Endothelial cell (in vitro differentiated cells): ENCODE measurements at places on chromosomes 13 and 19.

DNA sequence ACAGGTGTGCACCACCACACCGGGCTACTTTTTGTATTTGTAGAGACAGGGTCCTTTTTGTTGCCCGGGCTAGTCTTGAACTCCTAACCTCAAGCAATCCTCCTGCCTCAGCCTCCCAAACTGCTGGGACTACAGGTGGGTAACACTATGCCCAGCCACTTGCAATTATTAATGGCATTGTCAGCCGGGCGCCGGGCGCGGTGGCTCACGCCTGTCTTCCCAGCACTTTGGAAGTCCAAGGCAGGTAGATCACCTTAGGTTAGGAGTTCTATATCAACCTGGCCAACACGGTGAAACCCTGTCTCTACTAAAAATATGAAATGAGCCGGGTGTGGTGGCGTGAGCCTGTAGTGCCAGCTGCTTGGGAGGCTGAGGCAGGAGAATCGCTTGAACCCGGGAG lies 2.7 kb upstream of the MEX3D start:
- DNase-seq, result no peak

DNA sequence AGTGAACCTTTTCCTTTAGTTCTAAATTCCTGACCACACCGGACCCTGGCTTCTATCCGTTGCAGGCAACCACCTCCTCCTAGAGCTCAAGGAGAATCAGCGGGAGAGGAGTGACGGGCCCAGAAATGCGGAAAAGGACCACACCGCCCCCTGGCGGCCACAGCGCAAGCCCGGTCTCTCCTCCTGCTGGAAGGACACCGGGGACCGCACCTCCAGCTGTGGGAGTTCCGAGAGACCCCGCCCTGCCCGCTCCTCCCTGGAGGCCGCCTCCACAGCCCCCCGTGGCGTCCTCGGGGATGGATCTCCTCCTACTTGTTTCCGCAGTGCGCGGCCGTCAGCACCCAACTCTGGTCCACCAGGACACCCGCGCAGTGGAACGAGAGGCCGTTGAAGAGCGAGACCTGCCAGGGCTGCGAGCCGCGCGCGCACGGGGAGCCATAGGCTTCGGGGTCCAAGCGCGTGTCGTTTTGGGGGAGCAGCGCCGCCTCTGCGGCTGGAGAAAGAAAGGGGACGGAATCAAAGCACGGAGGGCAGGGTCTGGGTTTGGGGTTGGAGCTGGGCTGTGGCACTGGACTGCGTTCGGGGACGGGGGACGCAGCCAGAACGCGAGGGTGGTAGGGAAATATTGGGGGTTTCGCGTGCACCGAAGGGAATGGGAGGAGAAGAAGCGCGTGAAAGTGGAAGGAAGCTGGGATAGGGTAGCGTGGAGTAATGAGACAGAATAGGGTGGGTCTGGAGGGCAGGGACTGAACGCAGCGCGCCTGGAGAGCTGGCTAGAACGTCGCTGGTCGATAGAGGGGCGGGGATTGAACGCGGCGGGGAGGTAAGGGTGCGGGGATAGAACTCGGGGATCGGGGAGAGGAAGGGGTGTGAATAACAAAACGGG lies 2.5 kb downstream of the KLK10 start:
- DNase-seq, result peak; percentile 86

GRCh38 chr13:25241007-25241406 lies 46.3 kb downstream of the MTMR6 start:
- DNase-seq, result no peak

DNA sequence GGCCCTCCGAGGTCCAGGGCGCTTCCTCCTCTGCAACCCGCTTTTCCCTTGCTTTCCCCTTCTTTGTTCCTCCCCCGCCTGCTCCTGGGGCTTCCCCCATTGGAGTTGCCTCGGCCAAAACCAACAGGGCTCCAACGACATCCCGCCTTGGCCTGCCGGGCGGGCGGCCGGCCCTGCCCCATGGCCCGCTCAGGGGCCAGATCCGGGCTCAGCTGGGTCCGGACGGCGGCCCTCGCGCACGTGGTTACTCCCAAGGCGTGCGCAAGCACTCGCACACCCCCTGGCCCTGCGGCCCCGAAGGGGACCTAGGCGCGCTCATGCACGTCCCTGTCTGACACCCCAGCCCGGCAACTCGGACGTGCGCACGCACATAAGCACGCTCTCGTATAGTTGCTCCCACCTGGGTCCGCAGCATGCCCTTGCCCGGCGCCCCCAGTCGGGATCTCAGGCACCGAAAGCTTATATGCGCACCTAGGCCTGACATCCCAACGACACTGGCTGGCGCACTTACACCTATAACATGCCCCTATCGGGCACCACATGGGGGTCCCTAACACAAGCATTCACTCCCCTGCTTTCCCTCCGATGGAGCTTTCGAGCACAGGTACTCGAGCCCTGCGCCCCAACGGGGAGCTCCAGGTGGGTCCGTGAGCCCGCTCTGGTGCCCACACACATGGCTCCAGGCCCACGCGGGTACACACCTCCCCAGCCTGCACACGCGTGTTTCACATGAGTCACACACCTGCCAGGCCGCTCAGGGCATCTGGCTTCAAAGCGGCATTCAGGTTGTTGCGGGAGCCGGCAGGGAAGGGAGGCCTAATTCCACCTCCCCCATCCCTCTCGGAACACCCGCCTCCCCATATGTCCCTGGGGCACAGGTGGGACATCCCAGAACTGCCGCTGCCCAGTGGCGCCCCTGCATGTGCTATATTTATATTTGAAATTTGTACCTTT lies 15.0 kb downstream of the NFIX start:
- no peak for DNase-seq

- DNase-seq, result no peak
Measured at GRCh38 chr13:110559429-110559943, 2.0 kb downstream of the RAB20 start.

DNA sequence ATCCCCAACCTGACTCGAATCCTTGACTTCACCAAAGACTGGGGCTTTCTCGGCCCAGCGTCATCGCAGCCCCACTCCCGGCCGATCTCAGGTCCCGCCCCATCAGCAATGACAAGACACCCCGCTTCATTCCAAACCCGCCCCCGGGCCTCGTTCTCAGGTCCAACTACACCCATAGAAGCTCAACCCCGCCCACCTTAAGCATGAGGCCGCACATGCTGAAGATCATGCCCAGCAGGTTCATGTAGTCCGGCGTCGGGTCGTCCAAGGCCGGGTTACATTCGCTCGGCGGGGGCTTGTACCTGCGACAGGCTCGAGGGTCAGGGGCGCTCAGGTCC lies 2.3 kb downstream of the WDR83 start:
- peak; percentile 34 for DNase-seq

GRCh38 chr13:30719525-30719914 lies 15.8 kb upstream of the ALOX5AP start:
- no peak for DNase-seq

GRCh38 chr13:43544011-43544410 lies 242.8 kb downstream of the ENOX1 start:
- DNase-seq, result no peak
